ENCODE measurements at places on chromosomes 7 and 10.

GRCh38 chr7:33940503-33940902 lies 35.2 kb downstream of the BMPER start:
- H3K36me3 ChIP-seq = no peaks in the 10 kb centered on the region
- no peaks in the 10 kb centered on the region for H3K27me3 ChIP-seq
- H3K4me1 ChIP-seq = no peaks in the 10 kb centered on the region
- H3K27ac ChIP-seq = no peak overlapping the region
- no peak overlapping the region for H3K4me3 ChIP-seq
- no peak for DNase-seq

GRCh38 chr7:44294325-44295069 lies 30.9 kb downstream of the CAMK2B start:
- H3K27ac ChIP-seq = no peak overlapping the region
- no peak overlapping the region for H3K4me3 ChIP-seq
- no peaks in the 10 kb centered on the region for H3K27me3 ChIP-seq
- no peak for DNase-seq

- H3K4me3 ChIP-seq = no peak overlapping the region
- no peaks in the 10 kb centered on the region for H3K27me3 ChIP-seq
- peaks cover 11% of the 10 kb centered on the region for H3K4me1 ChIP-seq
- no peak for DNase-seq
- H3K27ac ChIP-seq = no peak overlapping the region
These were observed 6.2 kb downstream of the AVL9 start for GRCh38 chr7:32501522-32501921.

DNA sequence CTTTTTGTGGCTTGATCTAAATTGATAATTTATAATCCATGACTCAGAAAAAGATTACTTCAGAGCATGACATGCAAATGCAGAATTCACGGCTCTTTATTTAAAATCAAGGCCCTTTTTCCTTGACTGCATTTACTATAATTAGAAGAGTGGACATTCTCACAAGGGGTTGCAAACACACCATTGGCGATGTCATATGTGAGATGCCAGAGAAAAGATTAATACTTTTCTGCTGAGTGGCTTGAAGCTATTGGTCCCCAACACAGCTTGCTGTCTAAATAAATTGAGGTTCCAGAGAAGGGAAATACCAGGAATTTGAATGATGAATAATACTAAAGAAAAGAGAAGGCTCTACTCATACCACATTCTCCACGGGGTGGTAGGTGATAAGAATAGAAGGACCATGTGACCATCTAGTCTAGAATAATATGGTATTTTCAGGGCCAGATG lies 78.7 kb upstream of the ARID5B start:
- H3K36me3 ChIP-seq = no peaks in the 10 kb centered on the region
- H3K27ac ChIP-seq = no peak overlapping the region
- H3K4me1 ChIP-seq = no peaks in the 10 kb centered on the region
- no peak overlapping the region for H3K4me3 ChIP-seq

- H3K27ac ChIP-seq = no peak overlapping the region
- H3K4me1 ChIP-seq = peaks cover 4% of the 10 kb centered on the region
- DNase-seq = no peak
- H3K27me3 ChIP-seq = no peaks in the 10 kb centered on the region
- H3K36me3 ChIP-seq = peaks cover 19% of the 10 kb centered on the region
These were observed 97.9 kb upstream of the ZNF746 start for GRCh38 chr7:149595541-149595940.

DNA sequence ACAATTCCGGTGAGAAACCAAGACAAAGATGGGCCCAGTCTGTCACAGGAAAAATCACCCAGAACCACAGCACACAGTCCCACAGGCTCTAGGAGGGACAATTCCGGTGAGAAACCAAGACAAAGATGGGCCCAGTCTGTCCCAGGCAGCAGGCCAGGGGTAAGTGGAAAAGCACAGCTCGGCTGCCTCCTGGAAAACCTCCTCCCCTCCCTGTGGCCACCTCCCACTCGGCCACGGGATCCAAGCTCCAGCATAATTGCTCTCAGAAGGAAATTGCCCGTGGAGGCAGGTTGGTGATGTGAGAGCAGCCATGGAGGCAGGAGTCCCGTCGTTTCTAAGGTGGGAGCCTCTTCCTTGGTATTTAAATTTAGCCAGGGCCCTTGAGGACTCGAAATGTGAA lies 95.7 kb downstream of the PLXNA4 start:
- peaks cover under 1% of the 10 kb centered on the region for H3K4me1 ChIP-seq
- no peaks in the 10 kb centered on the region for H3K27me3 ChIP-seq
- no peak for DNase-seq
- H3K4me3 ChIP-seq = no peak overlapping the region
- no peak overlapping the region for H3K27ac ChIP-seq

DNA sequence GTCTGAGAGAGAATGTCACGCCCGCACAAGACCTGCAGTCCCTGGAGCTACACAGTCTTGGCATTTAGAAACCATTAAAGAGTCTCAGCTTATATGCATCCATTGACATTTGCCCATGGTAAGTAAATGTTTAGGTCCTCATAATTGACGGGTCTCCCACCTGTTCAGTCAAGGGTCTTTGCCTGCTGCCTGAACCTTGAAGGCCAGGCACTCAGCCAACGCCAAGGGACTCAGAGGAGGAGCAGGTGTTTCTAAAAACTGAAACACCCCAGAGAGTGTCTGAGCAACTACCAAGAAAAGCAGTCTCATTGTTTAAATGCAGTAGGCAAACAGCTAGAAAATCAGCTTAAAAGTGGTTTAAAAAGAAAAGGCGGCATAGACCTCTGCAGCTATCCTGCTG lies 264.7 kb upstream of the AKR1E2 start:
- H3K4me3 ChIP-seq = no peak overlapping the region
- no peaks in the 10 kb centered on the region for H3K27me3 ChIP-seq
- H3K4me1 ChIP-seq = no peaks in the 10 kb centered on the region
- H3K36me3 ChIP-seq = no peaks in the 10 kb centered on the region

DNA sequence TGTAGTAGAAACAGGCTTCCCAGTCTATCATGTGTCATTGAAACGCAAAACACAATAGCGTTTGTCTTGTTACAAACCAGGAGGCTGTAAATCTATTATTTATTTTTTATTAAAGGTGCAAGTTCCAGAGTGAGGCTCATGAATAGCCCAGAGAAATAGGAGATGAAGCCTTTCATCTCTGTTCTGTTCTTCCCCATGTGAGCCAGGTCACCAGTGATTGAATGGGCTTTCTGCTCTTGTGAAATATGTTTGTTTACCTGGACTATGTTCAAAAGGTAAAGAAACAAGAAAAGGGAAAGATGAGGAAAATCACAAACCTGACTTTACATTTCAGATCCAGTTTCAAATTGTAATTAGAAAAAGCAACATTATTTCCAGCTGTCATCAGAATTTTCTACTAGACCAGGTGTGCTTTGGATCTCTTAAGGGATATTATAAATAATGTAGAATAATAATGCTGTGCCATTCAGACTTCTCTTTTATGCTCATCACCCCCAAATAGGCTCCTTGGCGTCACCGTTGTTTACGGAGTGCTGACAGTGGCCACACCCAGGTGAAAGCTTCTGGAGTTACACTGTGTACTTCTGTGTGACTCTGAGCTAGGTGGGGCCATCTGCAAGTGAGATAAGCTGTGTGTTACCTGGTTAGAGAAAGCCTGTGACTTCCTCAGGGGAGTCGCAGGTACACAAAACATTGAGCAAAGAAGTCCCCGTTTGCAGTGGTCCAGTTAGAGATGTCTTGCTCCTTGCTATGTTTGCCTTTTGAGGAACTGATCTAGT lies 274.9 kb downstream of the SDK1 start:
- H3K27me3 ChIP-seq = no peaks in the 10 kb centered on the region
- H3K4me1 ChIP-seq = no peaks in the 10 kb centered on the region
- H3K27ac ChIP-seq = no peak overlapping the region
- DNase-seq = no peak

GRCh38 chr7:139574618-139575337 lies 51.3 kb downstream of the CLEC2L start:
- H3K27me3 ChIP-seq = no peaks in the 10 kb centered on the region
- H3K36me3 ChIP-seq = peaks cover 29% of the 10 kb centered on the region

- H3K36me3 ChIP-seq = no peaks in the 10 kb centered on the region
- DNase-seq = no peak
- peak overlapping the region; percentile 15 for H3K4me3 ChIP-seq
These were observed 68.1 kb upstream of the SFMBT2 start for GRCh38 chr10:7478727-7479457.

DNA sequence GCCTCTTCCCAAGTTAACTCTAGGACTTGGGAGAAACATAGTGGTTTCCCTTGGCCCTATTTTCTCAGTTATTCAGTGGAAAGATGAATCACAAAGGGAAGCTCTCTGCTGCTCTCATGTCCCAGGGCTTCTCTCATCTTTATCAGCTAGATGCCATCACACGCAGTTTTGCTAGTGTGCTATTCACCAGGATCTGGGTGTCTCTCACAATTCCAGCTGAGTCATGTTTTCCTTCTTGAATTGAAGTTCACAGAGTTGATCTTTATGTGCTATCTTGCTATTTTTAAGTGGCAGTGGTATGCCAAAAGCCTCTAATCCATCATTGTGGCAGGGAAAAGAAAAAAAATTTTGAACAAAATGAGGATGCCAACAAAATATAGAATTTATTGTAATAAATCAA lies 101.3 kb downstream of the TWIST1 start:
- no peak overlapping the region for H3K4me3 ChIP-seq
- H3K27ac ChIP-seq = no peak overlapping the region
- H3K4me1 ChIP-seq = no peaks in the 10 kb centered on the region
- H3K36me3 ChIP-seq = no peaks in the 10 kb centered on the region
- H3K27me3 ChIP-seq = no peaks in the 10 kb centered on the region

- DNase-seq = no peak
- no peak overlapping the region for H3K27ac ChIP-seq
- no peaks in the 10 kb centered on the region for H3K4me1 ChIP-seq
These were observed 622.5 kb downstream of the PARD3 start for GRCh38 chr10:34192646-34193045.

DNA sequence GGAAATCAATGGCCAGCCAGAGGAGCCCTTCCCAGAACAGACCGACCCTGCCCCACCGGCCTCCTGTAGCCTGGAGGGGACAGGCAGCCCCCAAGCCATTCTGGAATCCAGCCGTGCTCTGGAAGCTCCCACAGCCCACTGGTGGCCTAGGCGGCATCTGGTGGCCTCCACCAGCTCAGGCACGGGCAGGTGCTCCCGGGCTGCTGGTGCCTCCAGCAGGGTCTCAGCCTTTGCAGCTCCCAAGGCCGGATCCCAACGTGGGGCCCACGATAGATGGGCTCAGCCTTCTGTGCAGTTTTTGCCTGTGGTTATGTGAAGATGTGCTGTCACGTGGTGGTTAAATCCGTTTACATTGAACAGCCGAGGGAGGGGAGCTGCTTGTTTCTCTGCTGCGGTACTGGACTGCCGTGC lies 44.4 kb downstream of the JAKMIP3 start:
- no peaks in the 10 kb centered on the region for H3K36me3 ChIP-seq
- H3K27me3 ChIP-seq = no peaks in the 10 kb centered on the region
- H3K4me3 ChIP-seq = no peak overlapping the region
- no peaks in the 10 kb centered on the region for H3K4me1 ChIP-seq

DNA sequence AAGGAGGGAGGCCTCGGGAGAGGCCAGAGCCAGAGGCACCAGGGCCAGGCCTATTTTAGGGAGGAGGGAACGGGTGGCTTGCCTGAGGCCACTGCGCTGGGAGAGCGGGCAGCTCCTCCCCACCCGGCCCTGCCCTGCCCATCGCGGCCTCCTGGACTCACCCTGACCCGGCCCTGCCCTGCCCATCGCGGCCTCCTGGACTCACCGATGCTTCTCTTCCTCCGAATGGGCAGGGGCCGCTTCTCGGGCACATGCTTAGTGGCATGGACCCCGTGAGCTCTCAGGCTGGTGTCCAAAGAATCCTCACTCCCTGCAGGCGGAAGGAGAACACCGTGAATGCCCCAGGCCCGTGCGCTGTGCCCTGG lies 7.5 kb downstream of the PDGFA start:
- peaks cover 2% of the 10 kb centered on the region for H3K4me1 ChIP-seq
- no peak overlapping the region for H3K4me3 ChIP-seq
- DNase-seq = no peak

GRCh38 chr10:49458869-49459268 lies 63.0 kb upstream of the DRGX start:
- H3K4me3 ChIP-seq = no peak overlapping the region
- no peak for DNase-seq
- no peaks in the 10 kb centered on the region for H3K27me3 ChIP-seq
- H3K36me3 ChIP-seq = peaks cover 23% of the 10 kb centered on the region

GRCh38 chr10:60377042-60377352 lies 12.7 kb downstream of the ANK3 start:
- no peak overlapping the region for H3K27ac ChIP-seq
- no peaks in the 10 kb centered on the region for H3K27me3 ChIP-seq
- H3K36me3 ChIP-seq = no peaks in the 10 kb centered on the region
- no peak for DNase-seq

DNA sequence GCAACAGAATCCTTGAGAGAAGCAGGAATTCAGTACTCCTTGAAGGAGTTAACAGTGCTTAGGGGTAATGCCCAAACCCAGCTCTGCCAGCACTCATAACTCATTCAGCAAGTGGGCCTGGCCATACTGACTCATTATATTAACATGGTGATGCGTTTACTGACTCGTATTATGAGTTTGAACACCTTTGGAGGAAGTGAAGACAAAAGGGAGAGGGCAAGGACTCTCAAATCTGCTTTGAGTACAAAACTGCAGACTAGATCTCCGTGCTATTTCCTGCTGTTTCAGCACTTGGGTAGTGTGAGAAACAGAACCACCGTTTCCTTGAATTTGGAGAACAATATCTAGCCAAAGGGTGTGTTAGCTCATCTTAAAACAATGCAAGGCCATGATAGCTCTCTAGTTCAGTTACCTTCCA lies 30.8 kb downstream of the SLC16A9 start:
- H3K36me3 ChIP-seq = no peaks in the 10 kb centered on the region
- no peaks in the 10 kb centered on the region for H3K27me3 ChIP-seq
- no peak overlapping the region for H3K4me3 ChIP-seq

GRCh38 chr7:145398758-145399157 lies 562.9 kb upstream of the TPK1 start:
- no peak for DNase-seq
- no peak overlapping the region for H3K4me3 ChIP-seq
- no peaks in the 10 kb centered on the region for H3K4me1 ChIP-seq
- no peaks in the 10 kb centered on the region for H3K36me3 ChIP-seq
- H3K27ac ChIP-seq = no peak overlapping the region

DNA sequence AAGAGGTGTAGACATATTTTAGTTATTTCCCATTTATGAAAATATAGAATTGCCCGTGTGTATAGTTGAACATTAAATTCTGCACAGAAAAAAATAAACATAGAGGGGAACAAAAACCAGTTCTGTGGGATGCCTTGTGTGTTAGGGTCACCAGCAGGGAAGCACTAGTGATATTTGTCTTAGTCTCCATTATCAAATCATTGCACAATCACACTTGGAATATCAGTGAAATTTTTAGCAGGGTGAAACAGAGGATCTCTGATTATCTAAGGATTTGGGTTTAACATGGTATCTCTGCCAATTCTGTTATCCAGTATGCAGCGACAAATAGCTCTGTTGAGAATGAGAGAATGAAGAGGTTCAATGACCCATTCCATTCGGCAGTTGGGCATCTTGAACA lies 496.0 kb upstream of the POM121L12 start:
- H3K4me1 ChIP-seq = no peaks in the 10 kb centered on the region
- no peak overlapping the region for H3K4me3 ChIP-seq
- no peak overlapping the region for H3K27ac ChIP-seq
- H3K27me3 ChIP-seq = no peaks in the 10 kb centered on the region

Measured in effector memory CD4-positive, alpha-beta T cell (primary cell).